Esophagus mucosa (tissue), 1 donor: ENCODE measurements at places on chromosomes 7 and 10. TPM values are rescaled to one million over a fixed set of nuclear protein-coding genes. Genes with fewer than 3 reads are reported as not detected.

Gene IGFBP1
- not detected for total RNA-seq

Gene PALD1
- 4.6 TPM for total RNA-seq

- no peak for ATAC-seq
Measured at GRCh38 chr10:78749898-78750297, 318.9 kb upstream of the ZMIZ1 start.

GRCh38 chr10:4494551-4494950 is 331.5 kb upstream of the AKR1E2 start:
- no peak for ATAC-seq

- ATAC-seq, result no peak
Measured at GRCh38 chr7:111914291-111914690, 291.9 kb downstream of the DOCK4 start.

GRCh38 chr10:72593963-72594362 is 31.9 kb downstream of the MICU1 start:
- no peak for ATAC-seq

DNA sequence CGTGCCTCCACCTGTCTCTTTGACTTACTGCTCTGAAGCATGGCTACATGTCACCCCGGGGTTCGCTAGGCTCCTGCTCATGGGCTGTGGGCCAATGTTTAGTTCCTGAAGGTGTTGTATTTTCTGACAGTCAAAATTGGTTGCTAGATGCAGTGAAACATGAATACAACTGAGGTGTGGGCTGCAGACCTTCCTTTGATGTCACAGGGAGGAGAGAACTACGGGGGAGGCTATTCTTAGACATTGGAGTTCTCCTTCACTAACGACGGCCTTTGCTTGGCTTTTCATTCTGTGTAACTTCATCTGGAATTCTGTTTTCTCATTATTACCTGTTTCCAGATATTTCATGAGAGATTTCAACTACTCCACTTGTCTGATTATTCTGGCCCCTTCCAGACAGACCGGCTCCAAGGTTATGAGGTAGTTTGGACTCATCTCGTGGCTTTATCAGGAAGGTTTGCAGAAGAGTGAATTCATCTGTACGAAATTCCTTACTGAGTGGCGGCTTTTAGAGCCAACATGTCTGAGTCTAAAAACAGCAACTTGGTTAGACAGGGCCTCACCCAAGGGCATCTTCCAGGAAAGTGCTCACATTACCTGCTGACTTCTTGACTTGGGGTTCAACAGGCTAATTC is 774.7 kb downstream of the SUGCT start:
- ATAC-seq, result no peak

- no peak for ATAC-seq
Measured at GRCh38 chr10:37812290-37812689, 45.1 kb downstream of the ZNF248 start.

GRCh38 chr10:11430421-11431215 is 180.8 kb downstream of the USP6NL start:
- no peak for ATAC-seq

DNA sequence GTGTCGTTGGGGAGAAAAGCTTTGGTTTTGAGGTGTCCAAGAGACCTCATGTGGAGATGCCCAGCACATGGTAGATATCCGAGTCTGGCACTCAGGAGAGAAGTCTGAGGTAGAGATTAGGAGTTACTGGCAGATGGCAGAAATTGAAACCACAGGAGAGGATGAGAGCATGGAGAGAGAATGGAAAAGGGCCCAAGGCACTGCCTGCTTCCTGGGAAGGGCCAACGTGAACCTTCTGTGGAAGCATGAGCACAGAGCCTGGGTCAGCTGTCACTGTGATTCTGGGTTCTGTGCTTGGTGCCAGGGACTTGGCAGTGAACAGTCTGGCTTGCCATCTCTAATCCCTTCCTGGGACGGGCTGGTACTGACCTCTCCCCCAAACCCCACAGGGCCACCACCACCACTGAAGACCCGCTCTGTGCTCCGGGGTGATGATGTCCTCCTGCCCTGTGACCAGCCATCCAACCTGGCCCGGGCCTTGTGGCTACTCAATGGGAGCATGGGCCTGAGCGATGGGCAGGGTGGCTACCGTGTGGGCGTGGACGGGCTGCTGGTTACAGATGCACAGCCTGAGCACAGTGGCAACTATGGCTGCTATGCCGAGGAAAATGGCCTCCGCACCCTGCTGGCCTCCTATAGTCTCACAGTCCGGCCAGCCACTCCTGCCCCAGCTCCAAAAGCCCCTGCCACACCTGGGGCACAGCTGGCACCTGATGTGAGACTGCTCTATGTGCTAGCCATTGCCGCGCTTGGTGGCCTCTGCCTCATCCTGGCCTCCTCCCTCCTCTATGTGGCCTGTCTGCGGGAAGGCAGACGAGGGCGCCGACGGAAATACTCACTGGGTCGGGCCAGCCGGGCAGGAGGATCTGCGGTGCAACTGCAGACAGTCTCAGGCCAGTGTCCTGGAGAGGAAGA is 4.1 kb downstream of the MRPL43 start:
- no peak for ATAC-seq
